ENCODE measurements at places on chromosomes 7 and 10.

GRCh38 chr7:114943953-114944744, 22.3 kb downstream of the MDFIC start:
- no peak for DNase-seq

- no peak for DNase-seq
Measured at GRCh38 chr7:158531661-158532060, 56.0 kb downstream of the PTPRN2 start.

- peak; percentile 49 for DNase-seq
Measured at GRCh38 chr10:81019029-81019890, 481.6 kb downstream of the SH2D4B start.

GRCh38 chr7:144525956-144526355, 122.5 kb upstream of the NOBOX start:
- DNase-seq = no peak

DNA sequence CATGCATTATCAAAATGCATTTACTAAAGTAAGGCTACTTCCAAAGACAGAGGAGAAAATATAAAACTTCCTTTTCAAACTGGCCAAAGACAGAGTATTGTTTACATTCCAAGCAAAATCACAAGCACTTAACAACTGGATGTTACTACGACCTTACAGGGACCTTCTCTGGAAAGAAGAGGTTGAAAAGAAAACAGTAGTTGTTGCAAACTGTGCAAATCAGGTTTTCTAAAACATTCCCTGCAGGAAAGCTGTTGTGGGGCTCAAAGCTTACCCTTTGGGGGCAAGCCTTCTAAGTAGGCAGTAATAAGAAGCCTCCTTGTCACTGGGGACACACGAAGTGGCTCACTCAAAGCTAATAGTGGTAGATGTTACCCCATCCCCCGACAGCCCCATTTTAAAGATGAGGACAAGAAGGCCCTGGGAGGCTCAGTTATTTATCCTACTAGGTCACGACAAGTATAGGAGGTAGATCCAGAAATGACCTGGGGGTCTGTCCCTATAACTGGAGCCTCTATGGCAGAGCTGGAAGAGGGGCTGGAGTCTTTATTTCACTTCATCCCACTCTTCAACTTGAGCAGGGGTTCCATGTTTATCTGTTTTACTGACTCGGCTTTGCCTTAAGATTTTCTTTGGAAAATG, 46.6 kb downstream of the ATXN7L1 start:
- no peak for DNase-seq

DNA sequence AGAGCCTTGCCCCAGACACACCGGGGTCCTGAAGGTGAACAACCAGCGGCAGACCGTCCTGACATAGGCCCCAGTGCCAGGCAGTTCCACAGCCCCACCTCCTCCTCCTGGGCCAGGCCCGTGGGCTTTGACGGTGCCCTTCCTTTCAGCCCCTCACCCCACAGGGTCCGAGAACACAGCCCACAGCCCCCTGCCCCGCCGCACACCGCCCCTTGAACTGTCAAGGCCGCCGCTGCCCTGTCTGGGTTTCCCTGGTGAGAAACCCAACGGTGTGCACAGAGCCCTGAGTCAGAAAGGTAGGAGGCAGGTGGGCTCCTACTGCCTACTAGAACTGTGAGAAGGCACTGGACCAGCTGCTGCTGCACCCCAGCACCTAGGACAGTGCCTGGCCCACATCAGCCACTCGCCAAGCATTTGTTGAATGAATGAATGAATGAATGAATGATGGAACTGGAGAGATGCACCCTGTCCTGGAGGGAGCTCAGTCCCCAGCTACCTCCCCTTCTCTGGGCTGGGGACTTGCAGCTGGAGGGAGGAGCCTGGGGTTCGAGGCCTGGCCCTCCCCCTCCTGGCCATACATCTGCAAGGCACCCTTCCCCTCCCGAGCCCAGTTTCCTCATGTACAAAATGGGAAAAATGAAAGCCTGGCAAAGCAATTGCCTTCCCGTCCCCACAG, 117.9 kb downstream of the SLIT1 start:
- DNase-seq = no peak

DNA sequence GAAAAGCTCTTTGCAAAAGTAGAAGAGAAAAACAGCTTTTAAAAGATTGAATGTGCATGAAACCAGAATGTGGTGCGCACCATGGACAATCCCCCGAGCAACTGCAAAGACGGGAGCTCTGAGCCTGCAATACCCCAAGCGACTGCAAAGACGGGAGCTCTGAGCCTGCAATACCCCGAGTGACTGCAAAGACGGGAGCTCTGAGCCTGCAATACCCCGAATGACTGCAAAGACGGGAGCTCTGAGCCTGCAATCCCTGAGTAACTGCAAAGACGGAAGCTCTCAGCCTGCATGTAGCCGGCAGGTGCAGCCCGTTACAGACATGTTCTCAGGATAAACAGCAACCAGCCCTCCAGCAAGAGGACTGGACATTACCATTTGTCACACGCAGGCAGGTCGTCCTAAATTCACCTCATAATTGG, 6.2 kb downstream of the ZNF775 start:
- DNase-seq = no peak

DNA sequence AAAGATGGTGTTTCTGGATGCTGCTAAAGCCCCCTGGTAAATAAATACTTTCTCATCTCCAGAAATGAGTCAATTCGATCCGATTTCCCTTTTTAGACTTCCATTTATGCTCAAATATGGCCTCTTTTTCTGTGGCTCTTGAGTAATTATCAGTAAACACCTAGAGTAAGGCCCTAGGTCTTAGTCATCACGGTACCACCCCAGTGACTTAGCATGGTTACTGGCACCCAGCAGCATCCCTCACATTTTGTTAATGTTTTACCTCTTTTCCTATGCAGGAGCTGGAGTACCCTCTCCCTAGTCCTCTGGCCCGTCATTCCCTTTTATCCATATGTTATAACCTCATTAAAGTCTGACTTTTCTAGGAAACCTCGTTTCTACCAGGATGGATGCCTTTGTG, 19.5 kb downstream of the CHN2 start:
- DNase-seq = no peak

- DNase-seq = no peak
Measured at GRCh38 chr7:92095380-92095779, 38.9 kb downstream of the CYP51A1 start.

- DNase-seq = no peak
Measured at GRCh38 chr10:27949528-27950241, 49.2 kb downstream of the ODAD2 start.

DNA sequence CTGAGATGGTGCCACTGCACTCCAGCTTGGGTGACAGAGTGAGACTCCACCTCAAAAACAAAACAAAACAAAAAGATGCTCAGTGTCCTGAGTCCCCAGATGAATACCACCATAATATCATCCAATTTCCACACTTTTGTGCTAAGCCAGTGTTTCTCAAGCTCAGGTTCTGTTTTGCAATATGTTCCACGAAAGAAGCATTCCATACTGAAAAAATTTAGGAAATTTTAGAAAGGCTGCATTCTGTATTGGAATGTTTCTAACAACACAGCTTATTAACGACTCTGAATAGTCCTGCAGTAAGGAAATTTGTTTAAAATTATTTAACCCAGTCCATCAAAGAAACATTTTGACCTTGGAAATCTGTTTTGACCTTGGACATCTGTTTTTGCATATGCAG, 142.4 kb downstream of the EPC1 start:
- DNase-seq = no peak

DNA sequence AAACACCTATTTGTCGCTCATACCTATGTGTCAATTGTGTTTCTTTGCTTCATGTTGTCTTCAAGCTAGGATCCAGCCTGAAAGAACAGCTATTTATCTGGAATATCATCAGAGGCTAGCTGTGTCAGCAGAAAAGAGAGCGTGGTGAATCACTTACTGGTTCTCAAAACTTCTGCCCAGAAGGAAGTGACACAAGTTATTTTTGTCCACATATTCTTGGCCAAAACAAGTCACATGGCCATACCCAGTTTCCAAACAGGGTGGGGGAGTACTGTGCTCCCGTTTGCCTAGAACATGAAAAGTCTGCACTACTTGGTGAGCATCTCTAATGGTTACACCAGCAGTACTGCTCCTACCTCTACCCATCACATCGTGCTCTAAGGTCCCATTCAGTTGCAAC, 160.9 kb upstream of the CSTF2T start:
- no peak for DNase-seq

GRCh38 chr7:74429153-74429747, 24.5 kb upstream of the GTF2IRD1 start:
- no peak for DNase-seq

- DNase-seq = no peak
Measured at GRCh38 chr7:138978541-138979184, 2.5 kb downstream of the KIAA1549 start.

DNA sequence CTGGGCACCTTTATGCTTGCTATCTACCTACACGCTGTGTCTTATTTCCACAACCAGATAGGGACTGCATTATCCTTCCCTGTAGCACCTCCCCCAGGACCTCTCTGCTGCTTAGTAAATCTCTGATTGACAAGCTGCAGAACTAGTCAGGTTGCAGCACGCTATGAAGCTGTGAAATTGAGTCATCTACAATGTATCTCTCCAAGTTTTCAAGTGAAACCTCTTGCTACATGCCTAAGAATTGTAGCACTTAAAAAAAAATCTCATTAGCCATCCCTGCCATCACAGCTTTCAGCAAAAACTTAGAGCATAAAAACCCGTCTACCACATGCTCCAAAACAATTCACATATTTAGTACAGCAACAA, 69.7 kb upstream of the FGFR2 start:
- DNase-seq = peak; percentile 38

GRCh38 chr10:11144626-11145494, 127.2 kb downstream of the CELF2 start:
- DNase-seq = no peak

- DNase-seq = no peak
Measured at GRCh38 chr7:55440040-55440690, 75.0 kb downstream of the LANCL2 start.

- DNase-seq = no peak
Measured at GRCh38 chr10:133309720-133310398, 1.1 kb downstream of the ZNF511 start.

- peak; percentile 87 for DNase-seq
Measured at GRCh38 chr7:5477723-5478531, 54.3 kb upstream of the TNRC18 start.

GRCh38 chr10:52637592-52637991, 135.0 kb downstream of the MBL2 start:
- no peak for DNase-seq

GRCh38 chr10:63502832-63503231, 18.4 kb upstream of the REEP3 start:
- no peak for DNase-seq

GRCh38 chr7:155568842-155569494, 22.6 kb upstream of the CNPY1 start:
- no peak for DNase-seq

DNA sequence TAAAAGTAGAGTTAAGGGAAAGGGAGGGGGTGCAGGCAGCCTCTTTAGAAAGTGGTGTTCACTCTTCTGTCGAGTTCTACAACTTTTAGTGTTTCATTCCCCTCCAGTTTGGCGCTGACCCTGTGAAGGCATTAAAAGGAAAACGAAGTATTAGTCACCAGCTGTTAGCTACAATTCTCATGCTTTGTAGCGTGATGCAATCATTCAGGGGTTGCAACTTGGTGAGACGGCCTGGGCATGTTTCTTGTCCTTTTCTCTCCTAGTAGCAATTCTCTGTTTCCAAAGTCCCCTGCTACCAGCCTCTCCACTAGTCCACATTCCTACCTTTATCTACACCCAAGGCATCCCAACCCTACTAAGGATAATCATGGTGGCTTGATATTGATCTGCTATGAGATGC, 33.7 kb upstream of the DGKI start:
- DNase-seq = no peak

GRCh38 chr10:62270020-62270419, 1.4 kb upstream of the RTKN2 start:
- no peak for DNase-seq

GRCh38 chr10:13831711-13832141, 245.0 kb downstream of the PRPF18 start:
- no peak for DNase-seq

DNA sequence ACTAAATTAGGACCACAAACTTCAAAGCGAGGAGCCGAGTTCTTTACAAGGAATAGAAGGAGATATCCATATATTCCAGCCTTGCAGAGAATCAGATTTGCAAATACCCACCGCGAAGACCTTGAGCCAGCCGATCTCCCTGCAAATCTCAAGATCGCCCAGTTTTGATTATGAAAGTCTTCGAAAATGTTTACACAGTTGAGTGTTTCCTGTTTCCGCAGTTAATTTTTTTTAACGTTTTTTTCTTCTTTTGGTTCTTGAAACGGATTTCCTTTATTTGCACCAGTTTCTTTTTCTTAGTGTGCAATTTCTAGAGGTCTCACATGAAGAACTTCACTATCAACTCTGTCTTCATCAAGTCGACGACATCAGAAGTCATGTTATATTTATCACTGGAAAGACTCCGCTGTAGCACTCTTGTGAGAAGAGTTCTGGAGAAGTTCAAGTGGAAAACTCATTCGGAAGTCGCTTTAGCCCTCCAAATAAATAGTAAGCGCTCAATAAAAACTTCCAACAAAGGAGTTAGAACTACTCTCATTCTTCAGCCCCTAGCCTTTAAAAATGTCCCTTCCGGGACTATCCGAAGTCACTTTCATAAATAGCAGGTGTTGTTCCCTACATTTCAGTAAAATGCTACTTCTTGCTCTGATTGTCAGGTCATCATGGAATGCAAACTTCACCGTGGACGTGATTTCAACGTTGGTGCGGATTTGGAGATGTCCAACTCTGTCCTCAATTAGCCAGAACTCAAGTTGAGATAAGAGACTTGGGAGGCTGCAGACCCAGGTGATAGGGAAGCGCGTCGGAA, 11.9 kb upstream of the SPAG6 start:
- DNase-seq = no peak

DNA sequence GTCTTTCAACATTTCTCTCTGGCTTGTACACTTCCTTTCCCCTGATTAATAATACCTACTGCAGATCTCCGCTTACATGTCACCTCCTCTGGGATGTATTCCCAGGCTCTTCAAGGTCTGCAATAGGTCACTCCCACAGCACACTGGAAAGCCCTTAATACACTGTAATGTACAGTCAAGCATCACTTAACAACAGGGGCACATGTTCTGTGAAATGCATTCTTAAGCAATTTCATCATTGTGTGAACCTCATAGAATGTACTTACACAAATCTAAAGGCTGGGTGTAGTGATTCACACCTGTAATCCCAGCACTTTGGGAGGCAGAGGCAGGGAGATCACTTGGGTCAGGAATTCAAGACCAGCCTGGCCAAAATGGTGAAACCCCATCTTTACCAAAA, 1.9 kb downstream of the COX15 start:
- no peak for DNase-seq

DNA sequence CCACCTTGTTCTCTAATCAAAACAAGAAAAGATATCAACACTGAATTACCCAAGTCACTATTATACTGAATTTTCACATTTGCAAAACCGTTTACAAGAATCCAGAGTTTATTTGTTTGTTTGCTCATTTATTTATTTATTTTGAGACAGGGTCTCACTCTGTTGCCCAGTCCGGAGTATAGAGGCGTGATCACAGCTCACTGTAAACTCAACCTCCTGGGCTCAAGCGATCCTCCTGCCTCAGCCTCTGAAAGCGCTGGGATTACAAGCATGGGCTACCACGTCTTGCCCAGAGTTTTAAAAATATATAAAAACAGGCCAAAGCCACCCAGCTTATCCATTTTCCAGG, 8.5 kb downstream of the CREB3L2 start:
- no peak for DNase-seq
